ENCODE measurements at places on chromosomes 13 and 19. TPM values are rescaled to one million over a fixed set of nuclear protein-coding genes. Genes with fewer than 3 reads are reported as not detected.

Gene GJB2
- total RNA-seq, result 50.1 TPM

Gene POLR1D
- total RNA-seq, result 314 TPM

Gene CDC42EP5
- total RNA-seq, result 72.4 TPM

Gene MIR17HG
- total RNA-seq, result 7.6 TPM
